ENCODE measurements at places on chromosomes 13 and 19. TPM values are rescaled to one million over a fixed set of nuclear protein-coding genes. Genes with fewer than 3 reads are reported as not detected.

PALM3 gene
- not detected for total RNA-seq

RDH8 gene
- total RNA-seq, result not detected

GRCh38 chr13:74168263-74168675, 34.1 kb upstream of the KLF12 start:
- DNase-seq, result no peak

DNA sequence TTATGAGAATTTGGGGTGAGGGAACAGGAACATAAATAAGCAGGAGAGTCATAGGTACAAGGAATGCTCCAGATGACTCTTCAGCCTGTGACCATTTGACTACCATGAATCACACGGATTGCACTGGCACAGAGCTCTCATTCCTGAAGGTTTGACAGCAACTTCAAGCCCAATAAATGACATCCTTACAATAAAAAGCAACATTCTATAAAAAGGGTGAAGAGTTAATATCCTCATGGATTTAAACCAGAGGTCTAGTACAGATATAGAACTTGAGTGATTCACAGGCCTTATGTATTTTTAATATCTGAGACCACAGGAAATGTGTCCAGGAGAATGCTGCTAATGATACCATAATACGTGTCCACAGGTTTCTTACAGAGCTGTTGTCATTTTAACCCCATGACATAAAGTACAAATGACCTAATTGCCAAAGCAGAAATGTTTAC, 158.1 kb downstream of the IRS2 start:
- no peak for DNase-seq

DNA sequence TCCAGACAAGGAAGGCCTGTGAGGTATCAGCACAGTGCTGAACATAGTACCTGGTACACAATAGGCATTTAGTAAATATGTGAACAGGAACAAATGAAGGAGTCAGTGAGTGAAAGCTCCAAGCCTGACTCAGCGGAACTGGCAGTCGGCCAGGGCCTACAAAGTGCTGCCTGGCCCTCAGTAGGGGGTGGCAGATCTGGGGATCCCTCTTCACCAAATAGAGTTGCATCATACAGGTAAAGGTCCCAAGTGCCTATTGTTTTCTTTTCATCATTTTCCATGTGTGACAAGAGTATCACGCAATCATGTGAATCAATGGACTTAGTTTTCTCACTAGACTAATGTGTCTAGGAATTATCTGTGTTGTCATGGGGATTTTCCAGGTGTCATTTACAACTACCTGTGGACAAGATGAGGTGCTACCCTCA, 9.2 kb downstream of the CYP2B6 start:
- DNase-seq, result no peak
